ENCODE measurements at places on chromosomes 12 and 14.

DNA sequence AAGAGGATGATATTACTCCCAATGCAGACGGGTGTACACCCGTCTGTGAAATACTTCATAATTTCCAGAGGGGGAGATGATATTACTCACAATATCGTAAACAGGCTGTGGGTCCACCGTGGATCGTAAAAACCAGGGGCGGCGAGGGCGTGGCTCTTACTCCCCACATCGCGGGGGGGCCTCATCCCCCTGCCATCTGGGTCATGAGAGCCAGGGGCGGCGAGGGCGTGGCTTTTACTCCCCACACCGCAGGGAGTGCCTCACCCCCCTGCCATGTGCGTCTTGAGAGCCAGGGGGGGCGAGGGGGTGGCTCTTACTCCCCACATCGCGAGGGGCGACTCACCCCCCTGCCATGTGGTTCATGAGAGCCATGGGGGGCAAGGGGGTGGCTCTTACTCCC lies 86.2 kb upstream of the GNG2 start:
- DNase-seq = peak; percentile 54

DNA sequence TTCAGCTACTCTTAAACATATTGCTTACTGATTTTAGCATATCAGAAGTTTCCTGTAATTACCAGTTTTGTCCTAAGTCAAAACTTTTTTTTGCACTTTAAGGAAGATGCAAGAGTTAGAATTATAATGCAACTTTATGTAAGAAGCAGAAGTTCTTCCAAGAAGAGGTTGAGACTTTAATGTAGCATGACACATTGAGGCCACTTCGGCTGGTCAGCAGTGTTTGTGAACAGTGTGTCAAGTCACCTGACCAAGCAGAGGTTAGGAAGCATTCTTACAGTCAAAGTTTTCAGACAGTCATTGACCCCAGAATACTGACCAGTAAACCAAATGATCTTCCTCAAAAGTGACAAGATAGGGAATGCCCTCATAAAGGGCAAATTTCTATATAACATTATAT lies 15.2 kb downstream of the FGFR1OP2 start:
- DNase-seq = no peak

GRCh38 chr12:32568228-32568627 lies 110.9 kb upstream of the DNM1L start:
- DNase-seq = no peak

DNA sequence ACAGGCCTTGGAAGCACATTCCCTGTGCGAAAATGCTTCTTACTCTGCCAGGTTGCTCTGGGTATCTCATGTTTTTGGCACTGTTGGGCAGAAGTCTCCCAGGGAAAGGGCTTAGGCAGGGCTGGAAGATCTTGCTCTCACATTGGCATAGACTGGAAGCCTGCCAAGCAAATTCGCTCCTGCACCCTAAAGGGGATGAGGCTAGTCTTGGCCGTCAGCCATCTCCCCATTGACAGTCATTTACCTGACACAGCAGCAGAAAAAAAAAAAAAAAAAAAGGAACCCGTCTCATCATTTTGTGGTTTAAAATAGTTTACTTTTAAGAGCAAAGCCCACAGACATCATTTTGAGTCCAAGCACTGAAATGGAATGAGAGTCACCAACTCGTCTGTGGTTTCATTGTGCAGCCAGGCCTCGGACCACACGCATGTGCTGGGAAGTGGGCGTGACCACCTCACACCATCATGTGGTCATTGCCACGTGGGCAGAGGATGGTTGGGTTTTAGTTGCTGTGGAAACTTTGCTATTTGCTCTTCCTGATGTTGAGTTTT lies 84.8 kb downstream of the NRXN3 start:
- DNase-seq = peak; percentile 67

DNA sequence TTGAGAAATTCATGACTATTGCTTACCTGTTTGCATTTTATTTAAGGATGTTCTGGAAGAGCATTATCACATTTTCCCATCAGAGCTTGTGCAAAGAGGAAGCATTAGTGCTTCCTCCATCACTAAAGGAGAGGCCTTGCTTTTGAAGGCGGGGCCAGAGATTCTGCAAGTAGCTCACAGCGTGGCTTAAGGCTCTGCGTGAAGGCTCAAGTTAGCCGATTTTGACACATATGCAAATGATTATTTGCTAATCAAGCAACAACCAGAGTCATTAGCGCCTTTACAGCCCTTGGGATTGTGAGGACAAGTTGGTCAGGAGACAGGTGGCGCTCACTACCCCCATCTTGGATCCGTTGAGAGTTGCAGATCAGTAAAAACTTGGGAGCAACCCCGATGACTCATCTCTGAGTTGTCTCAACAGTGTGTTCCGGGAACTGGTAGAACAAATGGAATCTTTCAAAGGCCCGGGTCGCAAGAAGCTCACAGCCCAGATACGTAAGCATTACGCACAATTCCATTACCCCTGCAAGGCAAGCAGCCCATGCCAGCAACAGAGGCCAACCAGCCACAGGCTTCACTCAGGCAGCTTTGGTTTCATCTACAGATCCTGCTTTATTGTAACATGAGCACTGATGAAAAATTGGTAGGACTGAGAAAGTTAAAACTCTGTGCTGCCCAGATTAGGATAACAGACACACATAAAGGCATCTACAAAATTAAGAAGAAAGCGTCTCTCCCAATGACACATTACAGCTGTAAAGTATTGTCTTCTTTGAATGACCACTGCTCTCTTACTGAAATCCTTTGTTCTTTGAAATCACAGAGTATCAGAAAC lies 34.9 kb upstream of the SPTSSA start:
- no peak for DNase-seq

DNA sequence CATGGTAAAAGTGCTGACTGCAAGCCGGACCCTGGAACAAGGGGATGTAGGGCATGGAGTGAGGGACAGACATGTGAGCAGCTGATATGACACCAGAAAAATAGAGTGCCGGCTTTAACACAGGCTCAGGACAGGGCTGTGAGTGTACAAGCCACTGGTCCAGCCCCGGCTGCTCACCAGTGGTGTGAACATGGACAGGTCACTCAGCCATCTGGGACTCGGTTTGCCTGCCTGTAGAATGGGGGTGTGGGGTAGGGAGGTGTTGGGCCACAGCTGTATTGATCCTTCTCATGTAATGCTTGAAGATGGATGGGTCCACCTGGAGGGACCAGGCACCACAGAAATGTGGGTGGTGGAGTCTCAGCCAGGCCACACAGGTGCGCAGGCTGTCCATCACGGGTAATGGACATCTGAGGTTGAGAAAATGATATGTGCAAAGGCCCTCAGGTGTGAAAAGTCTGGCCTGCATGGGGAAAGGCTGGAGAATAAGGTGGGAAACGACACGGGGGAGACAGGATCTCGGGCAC lies 10.6 kb upstream of the KRT74 start:
- no peak for DNase-seq

- DNase-seq = peak; percentile 21
These were observed 1.1 kb downstream of the LRP6 start for GRCh38 chr12:12265571-12266388.

DNA sequence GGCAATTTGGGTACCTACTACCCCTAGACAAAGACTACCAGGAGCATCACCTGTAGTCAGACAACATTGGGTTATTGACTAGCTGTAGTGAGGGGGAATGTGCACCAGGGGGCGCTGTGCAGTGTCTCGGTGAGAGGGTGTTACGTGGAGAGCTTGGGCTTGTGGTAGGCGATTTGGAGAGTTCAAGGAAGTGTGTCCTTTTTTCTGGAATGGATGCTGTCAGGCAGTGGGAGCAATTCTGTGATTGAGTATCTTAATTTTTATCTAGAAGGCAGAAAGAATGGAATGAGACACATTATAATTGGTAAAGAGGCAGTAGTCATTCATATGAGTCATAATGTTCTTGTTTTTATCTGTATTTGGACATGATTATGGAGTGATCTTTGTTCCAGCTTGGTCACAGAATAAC lies 187.7 kb downstream of the GALC start:
- peak; percentile 77 for DNase-seq

DNA sequence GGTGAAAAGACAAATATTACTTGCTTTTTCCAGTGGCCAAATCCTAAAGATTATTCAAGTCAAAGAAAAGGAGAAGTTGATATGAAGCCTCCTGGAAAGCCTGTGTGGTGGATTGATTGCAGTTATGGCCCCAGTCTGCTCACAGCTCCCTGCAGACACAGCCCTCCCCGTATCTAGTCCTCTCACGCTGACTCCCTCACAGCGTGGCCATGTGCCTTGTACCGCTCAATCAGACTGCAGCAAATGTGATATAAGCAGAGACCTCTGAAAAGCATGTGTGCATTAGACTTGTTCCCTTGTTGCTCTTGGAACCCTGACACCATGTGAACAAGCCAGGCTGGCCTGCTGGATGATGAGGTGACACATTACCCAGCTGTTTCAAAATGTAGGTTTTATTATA lies 398.0 kb upstream of the GARIN6 start:
- no peak for DNase-seq

- no peak for DNase-seq
These were observed 16.0 kb upstream of the EVL start for GRCh38 chr14:100049220-100049619.

DNA sequence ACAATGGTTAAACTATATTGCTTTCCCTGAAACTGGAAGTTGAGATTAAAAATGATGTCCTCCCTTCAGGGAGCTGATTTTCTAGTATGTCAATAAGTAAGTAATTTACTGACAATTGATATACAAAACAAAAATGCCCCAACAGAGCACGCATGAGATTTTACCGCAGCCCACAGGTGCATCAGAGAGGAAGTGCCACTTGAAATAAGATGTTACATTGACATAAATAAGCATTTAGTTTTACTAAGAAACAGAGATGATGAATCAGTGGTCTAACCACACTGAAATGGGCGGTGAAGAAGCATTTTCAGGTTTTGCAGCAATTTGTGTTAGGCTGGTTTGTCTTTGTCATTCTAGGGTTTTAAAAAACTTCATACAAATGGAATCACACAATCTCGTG lies 8.8 kb upstream of the CLECL1 start:
- peak; percentile 88 for DNase-seq

DNA sequence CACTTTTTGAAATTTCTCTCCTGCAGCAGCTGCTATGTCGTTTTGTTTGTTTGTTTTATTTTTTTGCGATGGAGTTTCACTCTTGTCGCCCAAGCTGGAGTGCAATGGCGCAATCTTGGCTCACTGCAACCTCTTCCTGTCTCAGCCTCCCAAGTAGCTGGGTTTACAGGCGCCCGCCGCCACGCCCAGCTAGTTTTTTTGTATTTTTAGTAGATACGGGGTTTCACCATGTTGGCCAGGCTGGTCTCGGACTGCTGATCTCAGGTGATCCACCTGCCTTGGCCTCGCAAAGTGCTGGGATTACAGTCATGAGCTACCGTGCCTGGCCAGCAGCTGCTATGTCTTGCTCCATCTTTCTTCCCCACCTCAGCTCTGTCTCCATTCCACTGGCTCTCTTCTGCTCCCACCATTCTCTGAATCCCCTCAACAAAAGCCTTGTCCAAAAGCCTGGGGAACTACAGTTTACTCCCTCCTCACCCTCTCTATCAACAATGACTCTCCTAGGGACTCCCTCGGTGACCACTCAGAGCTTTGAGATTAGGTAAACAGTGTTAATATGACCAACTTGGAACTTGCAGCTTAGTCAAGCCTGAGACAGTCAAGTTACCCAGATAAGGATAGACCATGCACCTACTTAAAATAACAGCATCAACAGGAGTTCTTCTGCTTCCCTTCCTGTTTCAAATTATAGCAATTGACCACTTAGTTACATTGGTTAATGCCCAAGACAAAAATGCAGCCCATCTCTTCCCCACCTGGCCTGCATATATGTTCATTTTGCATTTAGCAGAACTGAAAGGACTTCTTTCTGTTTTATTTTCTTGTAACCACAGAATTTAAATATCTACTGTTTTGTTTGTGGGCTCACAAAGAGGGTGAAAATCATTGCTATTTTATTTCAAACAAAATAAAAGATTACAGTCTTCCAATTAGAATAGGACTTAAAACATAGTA lies 189.0 kb upstream of the AMIGO2 start:
- DNase-seq = no peak

- DNase-seq = no peak
These were observed 20.4 kb downstream of the TMTC1 start for GRCh38 chr12:29763301-29763683.

DNA sequence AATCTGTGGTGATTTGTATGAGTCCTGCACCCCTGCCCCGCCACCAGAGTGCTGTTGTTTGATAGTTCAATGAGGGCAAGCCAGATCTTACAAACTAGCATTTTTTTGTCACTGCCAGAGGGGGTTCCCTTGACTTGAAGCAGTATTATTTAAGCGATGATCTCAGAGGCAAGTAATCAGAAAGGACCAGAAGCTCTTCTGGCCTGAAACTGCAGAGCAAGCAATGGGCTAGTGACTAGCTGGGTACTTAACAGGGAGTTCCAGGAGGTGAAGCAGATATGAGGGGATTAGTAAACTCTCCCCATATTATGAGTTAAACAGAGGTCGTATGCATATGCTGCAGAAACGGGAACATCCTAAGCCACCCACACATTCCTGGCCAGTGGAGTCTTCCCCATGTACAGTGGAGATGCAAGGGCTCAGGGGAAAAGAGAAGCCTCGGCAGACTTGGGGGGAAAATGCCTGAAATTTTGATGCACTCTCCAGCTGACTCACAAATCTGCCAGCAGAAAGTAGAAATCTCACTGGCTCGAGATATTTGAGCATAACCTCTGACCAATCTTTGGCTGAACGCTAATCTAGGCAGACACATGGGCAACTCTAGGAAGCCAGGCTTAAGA lies 8.3 kb upstream of the CRACR2A start:
- DNase-seq = no peak

GRCh38 chr12:38373784-38374183 lies 57.2 kb downstream of the ALG10B start:
- no peak for DNase-seq

- DNase-seq = no peak
These were observed 97.3 kb upstream of the RTL1 start for GRCh38 chr14:101000711-101001250.

DNA sequence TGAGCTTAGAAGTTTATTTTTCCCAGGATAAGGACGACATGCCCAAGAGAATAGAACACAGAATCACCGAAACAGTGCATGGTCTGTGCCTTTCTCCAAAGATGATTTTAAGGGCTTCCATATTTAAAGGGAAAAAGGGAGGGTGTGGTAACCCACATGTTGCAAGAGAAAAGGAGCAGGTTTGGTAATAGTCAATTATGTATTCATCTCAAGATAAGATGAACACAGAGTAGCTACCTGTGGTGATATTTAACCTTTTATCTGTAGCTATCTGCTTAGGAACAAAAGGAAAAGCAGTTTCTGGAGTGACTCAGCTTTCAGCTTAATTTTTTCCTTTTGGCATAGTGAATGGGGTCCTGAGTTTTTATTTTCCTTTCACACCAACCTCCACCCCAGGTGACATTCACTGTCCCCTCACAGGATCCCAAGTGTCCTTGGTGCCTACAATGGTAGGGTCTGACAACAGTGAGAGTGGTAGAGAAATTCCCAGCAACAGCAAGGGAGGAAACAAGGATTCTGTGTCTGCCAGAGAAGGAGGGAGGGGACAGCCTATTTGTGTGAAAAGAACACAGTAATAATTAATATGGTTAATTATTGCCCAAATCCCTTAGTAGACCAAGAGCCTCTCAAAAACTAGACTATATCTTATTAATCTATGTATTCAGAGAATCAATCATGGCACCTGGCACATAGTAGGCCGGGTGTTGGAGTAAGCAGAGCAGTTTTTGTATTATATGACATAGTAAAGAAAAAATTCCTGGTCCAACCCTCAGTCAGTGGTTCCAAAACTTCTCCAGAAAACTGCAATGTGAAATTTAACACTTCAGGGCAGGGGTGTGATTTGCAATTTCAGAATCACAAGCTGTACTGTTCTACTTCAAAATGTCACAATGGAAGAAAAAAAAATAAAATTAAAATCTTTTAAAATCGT lies 154.5 kb downstream of the PHLDA1 start:
- no peak for DNase-seq
